ENCODE measurements at places on chromosomes 11 and 22. TPM values are rescaled to one million over a fixed set of nuclear protein-coding genes. Genes with fewer than 3 reads are reported as not detected.

Gene OR5AL1
- polyA plus RNA-seq = not detected

Gene PKDREJ
- not detected for polyA plus RNA-seq

Gene TMEM184B
- 5.9 TPM for polyA plus RNA-seq

Gene KCNJ1
- 0.30 TPM for polyA plus RNA-seq

Gene ZFPL1
- 36.4 TPM for polyA plus RNA-seq

Measured in IgD-negative memory B cell (primary cell).